ENCODE measurements at places on chromosomes 3 and 15.

DNA sequence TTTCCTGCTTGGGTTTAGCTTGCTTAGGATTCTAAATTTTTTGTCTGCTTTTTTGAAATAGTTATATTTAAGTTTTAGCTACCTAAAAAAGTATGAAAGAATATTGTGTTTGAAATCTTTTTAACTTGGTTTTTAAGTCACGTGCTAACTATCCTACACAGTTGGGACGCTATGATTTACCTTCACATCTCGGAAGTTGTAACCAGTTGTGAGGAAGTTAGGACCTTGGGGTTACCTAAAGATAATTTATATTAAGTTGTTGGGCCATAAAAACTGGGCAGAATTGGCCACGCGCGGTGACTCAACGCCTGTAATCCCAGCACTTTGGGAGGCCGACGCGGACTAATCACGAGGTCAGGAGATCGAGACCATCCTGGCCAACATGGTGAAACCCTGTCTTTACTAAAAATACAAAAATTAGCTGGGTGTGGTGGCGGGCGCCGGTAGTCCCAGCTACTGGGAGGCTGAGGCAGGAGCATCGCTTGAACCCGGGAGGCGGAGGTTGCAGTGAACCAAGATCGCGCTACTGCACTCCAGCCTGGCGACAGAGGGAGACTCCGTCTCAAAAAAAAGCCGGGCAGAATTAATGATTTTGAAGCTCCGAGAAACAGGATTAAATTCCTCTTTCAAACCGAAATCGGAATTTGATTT lies 1.0 kb downstream of the ZFAND6 start:
- no peak for DNase-seq

- DNase-seq: no peak
These were observed 9.2 kb downstream of the IGDCC3 start for GRCh38 chr15:65368302-65369211.

GRCh38 chr3:127043041-127043641 lies 60.2 kb downstream of the PLXNA1 start:
- no peak for DNase-seq

GRCh38 chr15:80967451-80967850 lies 22.2 kb downstream of the MESD start:
- DNase-seq: no peak

GRCh38 chr3:173676094-173676493 lies 278.6 kb downstream of the NLGN1 start:
- no peak for DNase-seq

DNA sequence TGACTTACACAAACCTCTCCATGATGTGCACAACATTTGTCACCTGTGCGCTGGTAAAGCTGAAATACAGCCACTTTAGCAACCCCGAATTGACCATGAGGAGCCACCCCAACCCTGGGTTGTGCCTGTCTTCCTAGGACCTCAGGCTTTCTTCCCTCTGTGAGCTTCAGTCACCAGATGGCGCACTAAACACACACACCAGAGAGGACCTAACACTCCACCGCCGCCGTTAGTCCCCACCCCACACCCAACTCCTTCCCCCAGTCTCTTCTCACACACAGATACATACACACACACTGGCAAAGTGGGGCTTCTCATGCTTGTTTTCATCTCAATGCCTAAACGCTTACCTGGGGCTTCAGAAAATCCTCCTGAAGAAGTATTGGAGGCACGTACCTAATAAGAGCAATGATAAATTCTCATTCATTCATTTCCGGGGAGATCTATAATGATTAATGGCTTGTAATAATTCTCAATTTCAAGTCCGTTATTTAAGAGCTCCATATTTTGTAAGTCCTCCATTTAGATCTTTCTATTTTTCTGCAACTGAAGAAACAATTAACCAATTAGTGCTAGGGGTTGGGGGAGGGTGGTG lies 2.1 kb upstream of the CCDC80 start:
- peak; percentile 67 for DNase-seq

DNA sequence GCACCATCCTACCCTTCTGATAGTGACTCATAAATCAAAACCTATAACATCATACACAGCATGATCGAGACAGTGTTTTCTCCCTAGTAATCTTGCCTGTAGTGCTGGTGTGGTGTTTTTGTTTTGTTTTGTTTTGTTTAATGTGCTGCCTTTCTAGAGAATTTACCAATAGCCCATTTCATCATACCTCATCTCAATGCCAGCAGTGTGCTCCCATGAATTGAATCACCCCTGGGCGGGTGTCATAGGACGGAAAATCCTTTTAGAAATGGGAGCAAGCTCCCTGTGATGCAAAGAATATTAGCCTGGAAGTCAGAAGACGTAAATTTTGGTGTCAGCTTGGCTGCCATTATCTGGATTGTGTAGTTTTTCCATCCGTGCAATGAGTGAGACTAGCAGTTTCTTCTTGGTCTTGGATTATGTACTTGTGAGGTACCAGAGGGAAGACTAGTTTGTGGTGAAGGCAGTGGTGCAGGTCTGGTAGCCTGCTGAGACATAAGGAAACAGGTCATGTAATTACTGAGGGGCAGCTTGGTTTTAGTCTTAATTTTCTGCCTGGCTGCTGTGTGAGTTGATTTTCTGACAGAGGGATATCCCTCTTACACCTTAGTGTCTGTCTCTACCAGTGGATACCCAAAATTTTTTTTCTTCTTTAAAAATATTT lies 29.9 kb downstream of the IGSF10 start:
- DNase-seq: no peak

GRCh38 chr3:171375666-171376595 lies 84.3 kb downstream of the TNIK start:
- no peak for DNase-seq

GRCh38 chr3:90016555-90016954 lies 909.1 kb downstream of the EPHA3 start:
- DNase-seq: no peak

DNA sequence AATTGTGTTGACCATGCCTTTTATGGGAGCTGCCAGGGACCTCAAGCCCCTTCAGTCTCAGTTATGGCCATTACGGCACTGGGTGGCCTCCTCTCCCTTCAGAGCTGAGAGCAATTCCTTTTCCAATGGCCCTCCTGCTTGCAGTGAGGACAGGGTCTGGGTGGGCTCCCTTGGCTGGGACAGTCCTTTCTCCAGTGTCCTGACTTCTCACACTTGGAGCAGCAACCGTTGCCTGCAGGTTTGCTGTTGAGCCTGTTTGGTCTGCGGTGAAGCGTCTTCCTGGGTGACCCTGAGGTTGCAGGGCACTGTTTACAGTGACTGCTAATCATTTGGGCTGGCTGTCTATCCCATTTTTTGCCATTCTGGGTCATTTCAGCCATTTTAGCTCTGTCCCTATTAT lies 3.5 kb upstream of the CCDC80 start:
- DNase-seq: no peak
